ENCODE measurements at places on chromosomes 16 and 17.

GRCh38 chr17:50407921-50408320, 10.6 kb upstream of the LRRC59 start:
- DNase-seq = no peak

DNA sequence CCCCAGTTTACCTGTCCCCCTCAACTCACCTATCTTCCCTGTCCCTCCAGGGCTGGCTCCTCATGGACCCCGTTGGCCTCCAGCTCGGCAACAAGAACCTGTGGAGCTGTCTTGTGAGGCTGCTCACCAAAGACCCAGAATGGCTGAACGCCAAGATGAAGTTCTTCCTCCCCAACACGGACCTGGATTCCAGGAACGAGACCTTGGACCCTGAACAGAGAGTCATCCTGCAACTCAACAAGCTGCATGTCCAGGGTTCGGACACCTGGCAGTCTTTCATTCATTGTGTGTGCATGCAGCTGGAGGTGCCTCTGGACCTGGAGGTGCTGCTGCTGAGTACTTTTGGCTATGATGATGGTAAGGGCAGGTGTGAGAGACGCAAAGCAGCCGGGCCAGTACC, 31.3 kb downstream of the NLRC5 start:
- DNase-seq = no peak

DNA sequence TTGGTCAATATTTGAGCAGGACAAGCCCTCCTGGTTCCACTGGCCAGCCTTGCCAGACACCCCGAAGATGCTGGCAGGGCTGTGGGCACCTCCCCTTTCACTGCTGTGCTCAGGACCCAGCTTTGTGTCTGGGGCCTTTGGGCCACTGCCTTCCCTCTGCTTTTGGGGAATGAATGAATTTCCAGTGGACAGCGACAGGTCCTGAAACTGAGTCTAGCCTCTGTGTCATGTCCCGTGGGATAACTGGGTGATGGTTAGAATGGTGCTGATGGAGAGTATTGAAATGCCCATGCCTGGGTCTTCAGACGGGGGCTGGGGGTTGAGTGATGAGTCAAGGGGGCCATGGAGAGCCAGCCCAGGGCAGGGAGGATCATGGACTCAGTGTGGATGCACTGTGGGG, 135.8 kb downstream of the FOXL1 start:
- DNase-seq = no peak

DNA sequence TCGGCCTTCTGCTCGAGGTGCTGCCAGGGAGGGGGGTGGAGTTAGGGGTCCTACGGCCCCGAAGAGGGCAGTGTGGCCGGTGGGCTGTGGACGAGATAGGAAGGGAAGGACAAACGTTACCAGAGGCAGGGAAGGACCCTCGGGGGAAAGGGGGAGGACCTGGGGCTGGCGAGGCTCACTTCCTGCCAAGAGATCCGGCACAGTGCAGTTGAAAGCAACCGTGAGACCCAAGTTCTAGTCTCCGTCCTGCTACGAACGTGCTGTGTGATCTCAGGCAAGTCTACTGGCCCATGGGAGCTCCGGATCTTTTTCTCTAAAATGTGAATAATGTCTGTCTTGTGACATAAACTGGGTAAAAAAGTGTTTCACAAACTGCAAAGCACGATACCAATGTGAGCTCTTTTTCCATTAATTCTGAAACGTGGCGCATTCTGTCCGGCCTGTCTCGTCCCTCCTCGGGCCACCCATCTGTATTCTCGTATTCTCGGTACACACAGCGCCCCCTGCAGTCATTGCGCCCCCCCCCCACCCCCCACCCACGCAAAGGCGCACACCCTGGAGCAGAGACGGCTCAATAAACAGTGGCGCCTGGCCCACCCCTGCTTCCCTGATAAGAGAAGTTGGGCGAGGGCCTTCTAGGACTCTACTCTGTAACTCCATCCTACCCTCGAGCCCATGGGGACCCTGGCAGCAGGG, 8.8 kb downstream of the CYGB start:
- DNase-seq = no peak

DNA sequence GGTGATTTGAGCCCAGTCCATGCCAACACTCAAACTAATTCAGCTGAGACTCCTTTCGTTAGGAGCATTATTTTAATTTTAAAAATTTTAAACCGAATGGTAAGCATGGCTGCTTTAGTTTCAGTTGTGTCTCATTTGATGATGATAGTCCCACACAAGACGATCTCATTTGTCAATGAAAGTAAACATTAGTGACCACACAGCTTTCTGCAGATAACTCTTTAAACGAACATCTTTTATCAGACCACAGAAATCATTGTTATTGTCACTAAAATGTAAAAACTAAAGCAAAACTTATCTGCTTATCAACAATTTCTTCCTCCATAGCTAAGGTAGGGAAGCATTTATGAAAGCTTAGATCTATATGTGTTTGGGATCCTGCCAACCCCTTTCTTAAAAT, 382.2 kb downstream of the ZFHX3 start:
- DNase-seq = no peak

- no peak for DNase-seq
Measured at GRCh38 chr16:84292011-84292410, 2.7 kb upstream of the WFDC1 start.

DNA sequence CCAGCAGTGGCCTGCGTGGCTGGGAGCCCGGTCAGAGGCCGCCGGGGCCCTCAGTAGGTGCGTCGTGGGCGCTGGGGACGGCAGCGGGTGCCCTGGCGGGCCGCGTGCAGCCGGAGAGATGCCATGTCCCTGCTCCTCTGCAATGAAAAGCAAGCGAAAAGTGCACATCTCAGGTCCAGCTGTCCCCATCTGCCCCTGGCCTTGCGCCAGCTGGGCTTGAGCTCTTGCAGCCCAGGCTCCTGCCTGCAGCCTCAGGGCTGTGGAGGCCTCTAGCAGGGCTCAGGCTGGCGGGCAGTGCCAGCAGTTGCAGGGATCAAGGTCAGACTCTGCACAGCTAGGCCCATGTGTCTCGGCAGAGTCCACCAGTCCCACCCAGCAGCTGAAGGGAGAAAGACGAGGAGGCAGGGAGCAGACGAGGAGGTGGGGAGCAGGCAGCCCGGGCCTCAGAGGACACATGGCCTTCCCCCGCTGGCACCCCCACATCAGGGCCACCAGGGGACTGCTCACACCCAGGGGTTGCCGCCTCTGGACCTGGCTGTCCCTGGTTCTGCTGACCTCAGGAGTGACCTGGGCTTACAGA, 11.2 kb downstream of the SLC16A3 start:
- DNase-seq = no peak

DNA sequence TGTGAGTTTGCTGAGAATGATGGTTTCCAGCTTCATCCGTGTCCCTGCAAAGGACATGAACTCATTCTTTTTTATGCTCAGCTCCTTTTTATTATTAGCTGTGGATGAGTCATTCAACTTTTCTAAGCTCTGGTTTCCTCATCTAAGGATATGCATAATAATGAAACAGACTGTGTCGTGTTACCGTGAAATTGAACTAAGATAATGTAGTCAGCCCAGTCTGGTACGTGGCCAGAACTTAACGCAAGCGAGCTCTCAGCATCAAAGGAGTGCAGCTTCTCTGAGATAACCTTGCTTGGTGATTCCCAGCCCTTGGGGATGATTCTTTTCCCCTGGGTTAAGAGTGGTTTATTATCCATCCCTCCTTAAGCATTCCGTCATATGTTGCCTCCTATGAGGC, 454.3 kb upstream of the EEF2KMT start:
- no peak for DNase-seq

DNA sequence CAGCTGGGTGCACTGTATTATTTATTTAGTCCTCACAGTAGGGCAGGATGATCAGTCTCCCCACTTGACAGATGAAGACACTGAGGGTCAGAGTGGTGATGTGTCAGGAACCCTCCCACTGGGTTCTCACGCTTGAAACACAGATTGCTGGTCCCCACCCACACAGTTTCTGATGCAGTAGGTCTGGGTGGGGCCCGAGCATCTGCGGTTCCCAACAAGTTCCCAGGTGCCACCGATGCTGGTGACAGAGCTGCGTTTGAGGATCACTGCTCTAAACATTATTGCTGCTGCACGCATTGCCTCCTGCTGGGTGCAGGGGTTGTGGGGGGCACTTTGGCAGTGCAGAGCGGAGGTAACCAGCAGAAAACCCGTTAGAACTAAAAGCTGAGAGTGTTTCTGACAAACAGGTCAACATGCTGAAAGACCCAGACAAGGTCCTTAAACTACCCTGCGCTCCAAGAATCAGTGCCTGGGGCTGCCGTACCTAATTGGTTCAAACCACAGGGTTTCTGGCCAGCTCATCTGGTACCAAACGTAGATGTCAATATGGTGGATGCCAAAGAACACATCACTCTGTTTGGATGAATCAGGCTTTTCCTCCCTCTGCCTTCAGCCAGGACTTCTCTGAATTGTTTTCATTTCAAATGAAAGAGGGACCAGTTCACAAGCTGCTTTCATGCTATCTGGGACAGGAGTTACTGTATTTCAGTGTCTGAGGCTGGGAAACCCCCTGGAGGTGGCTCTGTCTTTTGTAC, 76.0 kb downstream of the ABCC1 start:
- peak; percentile 37 for DNase-seq

DNA sequence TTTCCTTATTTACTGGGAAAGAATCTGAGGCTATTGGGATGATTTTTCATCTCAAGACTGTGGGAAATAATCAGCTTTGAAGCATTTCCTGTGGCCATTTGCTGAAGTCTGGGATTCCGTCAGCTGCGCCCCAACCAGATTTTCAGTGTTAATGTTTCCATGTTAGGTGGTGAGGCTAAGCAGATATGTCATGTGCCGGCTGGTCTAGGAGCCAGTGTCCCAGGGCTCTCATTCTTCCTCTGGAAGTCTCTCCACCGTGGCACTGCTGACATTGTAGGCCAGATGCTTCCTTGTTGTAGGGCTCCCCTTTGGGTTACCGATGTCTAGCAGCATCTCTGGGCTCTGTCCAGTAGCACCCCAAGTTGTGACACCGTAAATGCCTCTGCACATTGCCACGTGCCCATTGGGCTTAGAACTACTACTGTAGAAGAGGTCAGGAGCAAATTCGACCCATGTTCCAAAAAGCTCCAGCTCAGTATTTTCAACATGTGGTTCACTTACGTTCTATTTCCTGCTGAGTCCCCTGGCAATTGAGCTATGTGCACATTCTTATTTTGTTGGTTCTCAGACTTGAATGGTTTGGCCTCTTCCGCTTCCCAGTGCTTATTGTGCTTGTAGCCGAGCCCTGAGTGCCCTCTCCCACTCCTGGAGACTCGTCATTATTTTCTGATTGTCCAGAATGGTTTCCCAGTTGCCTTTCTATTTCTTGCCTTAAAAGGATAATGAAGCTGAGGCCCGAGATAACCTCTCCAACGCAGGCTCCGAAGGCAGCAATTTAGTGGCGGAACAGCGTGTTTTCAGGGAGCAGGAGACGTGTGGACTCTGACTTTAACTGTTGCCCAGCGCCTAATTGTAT, 82.2 kb downstream of the SPECC1 start:
- no peak for DNase-seq

DNA sequence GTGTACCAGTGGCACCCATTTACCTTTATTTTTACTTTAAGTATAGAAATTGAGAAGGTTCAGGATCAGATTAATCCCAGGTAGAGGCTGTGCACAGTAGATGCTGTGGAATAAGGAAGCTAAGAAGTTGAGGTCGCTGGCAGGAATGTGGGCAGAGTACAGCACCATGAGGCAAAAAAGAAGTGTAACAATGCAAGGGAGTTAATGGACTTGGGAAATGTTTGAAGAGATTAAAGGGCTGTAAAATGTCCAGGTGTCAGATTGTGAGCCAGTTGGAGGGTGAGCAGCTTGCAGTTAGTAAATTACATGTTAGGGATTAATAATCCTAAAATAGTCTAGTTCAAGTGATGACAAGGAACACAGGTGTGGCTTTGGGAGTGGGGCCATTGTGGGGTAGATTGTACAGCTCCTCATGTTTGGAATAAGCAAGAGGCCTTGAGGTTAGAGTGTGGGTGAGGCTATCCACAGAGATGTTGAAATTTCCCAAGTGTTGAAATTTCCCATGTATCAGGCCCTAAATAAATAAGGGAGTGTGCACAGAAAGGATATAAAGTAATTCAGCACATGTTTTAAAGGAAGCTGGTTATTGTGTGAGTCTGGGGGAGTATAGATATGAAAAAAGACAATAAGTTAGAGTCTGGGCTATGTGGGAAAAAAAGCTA, 21.5 kb downstream of the TAT start:
- DNase-seq = no peak

- DNase-seq = no peak
Measured at GRCh38 chr16:84315422-84315821, 20.7 kb downstream of the WFDC1 start.

GRCh38 chr17:71985111-71986039, 135.4 kb upstream of the SOX9 start:
- no peak for DNase-seq

- no peak for DNase-seq
Measured at GRCh38 chr17:65987988-65988387, 203.9 kb downstream of the CEP112 start.

- no peak for DNase-seq
Measured at GRCh38 chr17:40556198-40556661, 9.0 kb downstream of the CCR7 start.

GRCh38 chr17:59418732-59419166, 87.3 kb downstream of the YPEL2 start:
- no peak for DNase-seq

- peak; percentile 66 for DNase-seq
Measured at GRCh38 chr17:79991140-79991923, 44.3 kb downstream of the TBC1D16 start.

Measured in activated CD4-positive, alpha-beta T cell treated with anti-CD3 and anti-CD28 coated beads, Interleukin-2, amount 50 U/mL, for 24 hours (primary cell).